ENCODE measurements at places on chromosomes 12 and 14.

DNA sequence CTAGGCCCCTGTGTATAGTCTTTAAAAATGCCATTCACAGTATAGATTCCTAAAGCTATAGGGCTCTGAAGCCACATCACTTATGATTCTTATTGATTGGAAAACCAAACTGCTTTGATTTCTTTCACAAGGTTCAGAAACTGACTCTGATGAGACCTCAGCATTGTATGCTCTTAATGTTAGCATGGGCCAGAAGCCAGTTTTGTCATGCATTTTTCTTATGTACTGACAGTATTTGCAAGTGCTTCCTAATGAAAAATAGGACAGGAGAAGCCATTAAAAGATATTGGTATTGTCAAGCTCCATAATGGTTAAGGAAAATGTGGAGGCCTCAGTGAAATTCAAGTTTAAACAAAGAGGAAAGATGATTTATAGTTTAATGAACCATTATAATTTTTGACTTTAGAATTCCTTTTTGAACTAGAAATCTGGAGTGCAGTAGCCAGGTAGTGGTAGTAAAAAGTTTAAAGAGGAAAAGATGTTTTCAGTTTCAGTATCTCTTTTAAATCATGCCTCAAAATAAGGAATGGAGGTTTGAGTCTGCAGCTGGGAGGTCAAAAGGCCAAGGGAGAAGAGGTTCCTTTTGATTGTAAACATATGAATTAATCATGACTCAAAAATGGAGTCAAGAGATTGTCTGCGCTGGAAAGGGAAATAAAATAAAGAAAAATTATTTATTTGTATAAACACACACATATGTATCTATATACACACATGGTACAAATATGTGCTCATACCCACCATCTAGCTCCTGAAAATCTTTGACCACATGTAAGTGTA lies 388.1 kb upstream of the PRICKLE1 start:
- DNase-seq: no peak

DNA sequence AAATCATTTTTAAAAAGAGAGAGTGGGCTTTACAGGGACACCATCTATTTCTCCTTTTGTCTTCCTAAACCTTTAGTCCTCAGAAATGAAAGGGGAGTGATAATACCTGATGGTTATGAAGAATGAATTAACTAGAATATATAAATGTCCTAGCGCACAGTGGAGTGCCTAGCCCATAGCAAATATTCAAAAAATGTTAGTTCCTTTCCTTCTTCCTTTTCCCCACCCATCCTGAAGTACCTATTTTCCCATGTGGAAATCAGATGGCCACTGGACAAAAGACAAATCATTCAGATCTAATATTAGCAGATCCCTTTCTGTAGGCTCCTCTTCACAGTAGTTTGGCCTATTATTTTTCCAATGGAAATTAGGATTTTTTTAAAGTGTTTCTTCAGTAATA lies 90.0 kb downstream of the SLC25A21 start:
- DNase-seq: no peak

DNA sequence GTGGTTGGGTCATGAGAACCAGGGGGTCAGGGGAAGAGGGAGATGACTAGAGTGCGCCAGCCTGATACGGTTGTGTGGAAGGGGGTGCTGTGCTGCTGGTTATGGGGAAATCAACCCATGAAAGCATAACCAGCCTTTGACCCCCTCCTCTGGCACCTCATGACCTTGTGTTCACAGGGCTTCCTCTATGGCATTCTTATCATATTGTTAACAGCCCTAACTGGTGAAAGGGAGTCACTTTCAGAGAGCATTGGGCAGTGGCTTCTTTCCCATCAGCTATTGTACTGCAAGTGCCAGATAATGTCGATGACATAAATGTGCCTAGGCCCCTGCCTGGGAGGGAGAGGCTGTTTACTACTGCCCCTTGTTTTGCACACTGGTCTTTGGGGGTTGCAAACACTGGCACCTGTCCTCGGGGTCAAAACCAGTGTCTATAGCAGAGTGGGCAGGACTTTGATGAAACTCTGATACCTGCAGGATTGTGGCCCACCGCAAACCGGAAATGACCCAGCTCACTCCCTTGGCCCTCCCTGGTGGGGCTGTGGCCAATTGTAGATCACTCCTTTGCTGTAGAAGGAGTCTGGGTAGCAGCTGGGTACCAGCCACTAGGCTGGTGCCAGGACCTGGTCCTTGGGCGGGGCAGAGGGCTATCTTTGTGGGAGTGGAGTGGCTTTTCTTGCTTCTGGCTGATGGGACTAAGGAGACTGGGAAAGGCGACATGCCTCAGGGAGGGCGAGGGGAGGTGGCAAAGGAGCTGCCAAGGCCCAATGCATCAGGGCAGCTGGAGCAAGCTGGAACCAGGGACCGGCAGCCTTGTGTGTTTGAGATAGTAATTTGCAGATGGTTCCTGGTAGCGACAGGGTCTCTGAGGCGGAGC lies 634 bp upstream of the TMEM63C start:
- no peak for DNase-seq

- DNase-seq: no peak
These were observed 26.3 kb downstream of the PAPLN start for GRCh38 chr14:73263606-73264005.

GRCh38 chr12:128819293-128820144 lies 4.2 kb downstream of the SLC15A4 start:
- no peak for DNase-seq

DNA sequence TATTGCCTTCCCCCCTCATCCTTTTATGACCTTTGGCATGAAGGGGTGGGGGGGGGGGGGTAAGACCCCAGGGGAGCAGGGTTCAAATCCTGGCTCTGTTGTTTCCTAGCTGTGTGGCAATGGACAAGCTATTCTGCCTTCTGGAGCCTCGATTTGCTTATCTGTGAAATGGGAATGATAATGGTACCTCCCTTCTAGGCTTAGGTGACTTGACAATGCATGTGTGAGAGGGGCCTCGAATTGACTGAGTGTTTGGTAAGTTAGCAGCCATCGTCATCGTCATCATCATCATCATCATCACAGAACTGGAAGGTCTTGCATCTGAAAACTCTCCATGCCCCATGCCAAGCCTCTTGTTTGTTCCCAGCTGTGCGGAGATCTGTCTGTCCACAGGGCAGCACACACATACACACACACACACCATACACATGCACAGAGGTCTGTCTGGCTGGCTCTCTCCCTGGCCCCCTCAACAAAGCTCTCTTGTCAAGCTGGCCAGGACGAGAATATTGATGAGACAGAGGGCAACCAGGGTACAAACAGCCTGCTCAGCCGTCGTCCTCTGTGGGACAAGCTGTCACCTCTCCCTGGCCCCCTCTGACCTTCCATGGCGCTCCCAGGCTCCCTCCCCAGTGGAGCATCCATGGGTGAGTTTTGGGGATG lies 5.9 kb upstream of the SDS start:
- DNase-seq: no peak

DNA sequence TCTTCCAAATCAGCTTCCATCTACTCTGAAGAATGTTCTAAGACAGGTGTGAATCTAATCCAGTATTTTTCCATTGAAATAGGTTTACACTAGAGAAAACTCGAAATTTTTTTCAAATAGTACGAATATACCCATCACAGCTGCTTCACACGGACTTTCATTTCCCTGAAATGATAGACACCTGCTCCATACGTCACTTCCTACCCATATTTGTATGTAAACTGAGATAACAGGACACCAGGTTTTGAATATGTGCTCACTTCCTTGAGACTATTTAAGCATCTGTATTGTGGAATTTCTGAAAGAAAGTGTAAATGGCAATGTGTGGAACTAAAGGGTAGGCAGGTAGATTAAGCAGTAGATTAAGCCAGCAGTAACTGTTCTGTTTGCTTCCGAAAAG lies 13.4 kb upstream of the ITPR2 start:
- DNase-seq: no peak

GRCh38 chr14:77570706-77571268 lies 45.6 kb downstream of the SPTLC2 start:
- no peak for DNase-seq

GRCh38 chr12:85807730-85808129 lies 28.5 kb downstream of the RASSF9 start:
- peak; percentile 20 for DNase-seq

DNA sequence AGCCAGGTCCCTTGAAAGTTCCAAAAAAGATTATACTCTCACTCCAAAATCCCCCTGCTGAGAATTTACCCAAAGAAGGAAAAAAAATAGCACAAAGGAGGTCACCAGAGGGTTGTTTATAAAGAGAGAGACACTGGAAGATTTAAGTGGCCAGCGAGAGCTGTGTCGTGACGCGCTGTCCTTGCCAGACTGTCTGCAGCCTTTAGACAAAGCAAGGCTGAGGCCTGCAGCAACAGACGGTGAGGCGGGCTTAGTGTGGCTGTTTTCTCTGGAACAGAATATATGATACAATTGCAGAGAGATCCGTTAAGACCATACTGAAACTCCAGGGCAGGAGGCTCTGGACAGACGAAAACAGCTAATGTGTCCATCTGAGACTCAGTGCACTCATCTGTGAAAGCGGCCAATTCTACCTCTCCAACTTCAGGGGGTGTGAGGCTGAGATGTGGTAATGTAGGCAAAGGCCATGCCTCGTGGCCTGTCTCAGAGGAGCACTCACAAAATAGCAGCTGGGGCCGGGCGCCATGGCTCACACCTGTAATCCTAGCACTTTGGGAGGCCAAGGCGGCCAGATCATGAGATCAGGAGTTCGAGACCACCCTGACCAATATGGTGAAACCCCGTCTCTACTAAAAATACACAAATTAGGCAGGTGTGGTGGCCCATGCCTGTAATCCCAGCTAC lies 36.2 kb downstream of the ANAPC7 start:
- DNase-seq: no peak

GRCh38 chr14:36771028-36771640 lies 109.5 kb downstream of the PAX9 start:
- no peak for DNase-seq

- DNase-seq: no peak
These were observed 27.5 kb downstream of the UNC79 start for GRCh38 chr14:93458234-93458633.

DNA sequence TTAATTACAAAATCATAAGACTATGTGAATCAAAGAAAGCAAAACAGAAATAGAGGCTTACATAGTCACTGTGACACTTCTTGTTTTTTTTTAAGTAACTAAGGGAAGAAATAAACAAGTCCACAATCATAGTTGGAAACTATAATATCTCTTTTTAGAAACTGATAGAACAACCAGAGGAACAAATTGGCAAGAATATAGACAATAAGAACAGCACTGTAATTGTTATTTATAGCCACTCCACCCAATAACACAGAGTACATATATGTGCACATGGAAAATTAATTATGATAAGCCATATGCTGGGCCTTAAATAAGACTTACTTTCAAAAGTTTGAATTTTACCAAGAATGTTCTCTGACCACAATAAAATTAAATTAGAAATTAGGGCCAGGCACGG lies 101.1 kb downstream of the PLEKHG7 start:
- DNase-seq: no peak

- DNase-seq: no peak
These were observed 36.9 kb upstream of the NCOR2 start for GRCh38 chr12:124604264-124604680.

DNA sequence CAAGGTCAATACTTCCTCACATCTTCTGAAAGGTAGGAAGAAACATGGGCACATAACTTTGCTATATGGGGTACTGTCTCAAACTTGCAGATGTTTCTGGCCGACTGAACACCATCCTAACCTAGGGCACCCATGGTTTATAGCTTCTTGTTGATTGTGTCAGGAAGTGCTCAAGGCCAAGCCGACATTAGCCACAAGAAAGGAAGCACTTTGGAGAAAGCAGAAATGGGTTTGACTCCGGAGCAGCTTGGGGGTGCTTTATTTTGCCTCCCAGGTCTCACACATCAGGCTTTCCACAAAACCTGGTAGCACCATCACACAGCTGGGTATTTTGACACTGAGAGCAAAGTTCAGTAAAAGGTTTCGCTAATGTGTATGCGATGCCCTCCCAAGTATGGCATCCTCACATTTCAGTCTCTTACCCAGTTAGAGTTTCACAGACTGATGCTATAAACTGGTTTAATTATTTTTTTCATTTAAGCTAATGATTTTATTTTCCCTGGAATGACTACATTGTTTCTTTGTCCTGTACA lies 25.2 kb upstream of the BHLHE41 start:
- no peak for DNase-seq

GRCh38 chr12:124625867-124626675 lies 58.7 kb upstream of the NCOR2 start:
- DNase-seq: peak; percentile 65

DNA sequence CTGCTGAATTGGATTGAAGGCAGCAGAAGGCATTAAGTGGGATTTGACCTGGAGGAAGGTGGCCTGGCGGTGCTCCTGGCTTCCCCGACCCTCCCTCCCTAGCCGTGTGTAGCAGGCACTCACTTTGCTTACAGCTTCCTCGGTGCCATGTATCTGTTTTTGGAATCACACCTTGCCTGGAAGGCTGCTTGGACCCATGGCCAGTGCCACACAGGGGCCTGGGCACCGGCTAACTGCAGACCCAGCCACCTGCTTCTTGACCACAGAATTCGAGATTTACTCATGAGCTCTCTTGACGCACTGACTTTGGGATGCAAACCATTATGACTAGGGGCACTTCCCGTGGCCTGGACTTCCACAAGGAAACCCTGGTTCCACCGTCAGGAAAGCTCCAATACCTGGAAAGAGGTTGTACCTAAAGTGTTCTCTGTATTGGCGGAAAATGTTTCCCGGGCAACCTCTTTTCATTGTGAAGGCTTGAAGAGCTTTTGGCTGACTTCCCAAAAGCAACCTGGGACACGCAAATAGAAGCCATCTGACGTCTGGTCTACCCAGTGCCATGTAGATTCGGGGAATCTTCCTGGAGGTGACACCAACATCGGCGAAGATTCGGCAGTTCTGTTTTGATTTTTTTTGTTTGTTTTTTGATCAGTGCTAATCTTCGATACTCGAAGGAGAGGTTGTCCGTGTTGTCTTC lies 125.6 kb upstream of the RTL1 start:
- no peak for DNase-seq

DNA sequence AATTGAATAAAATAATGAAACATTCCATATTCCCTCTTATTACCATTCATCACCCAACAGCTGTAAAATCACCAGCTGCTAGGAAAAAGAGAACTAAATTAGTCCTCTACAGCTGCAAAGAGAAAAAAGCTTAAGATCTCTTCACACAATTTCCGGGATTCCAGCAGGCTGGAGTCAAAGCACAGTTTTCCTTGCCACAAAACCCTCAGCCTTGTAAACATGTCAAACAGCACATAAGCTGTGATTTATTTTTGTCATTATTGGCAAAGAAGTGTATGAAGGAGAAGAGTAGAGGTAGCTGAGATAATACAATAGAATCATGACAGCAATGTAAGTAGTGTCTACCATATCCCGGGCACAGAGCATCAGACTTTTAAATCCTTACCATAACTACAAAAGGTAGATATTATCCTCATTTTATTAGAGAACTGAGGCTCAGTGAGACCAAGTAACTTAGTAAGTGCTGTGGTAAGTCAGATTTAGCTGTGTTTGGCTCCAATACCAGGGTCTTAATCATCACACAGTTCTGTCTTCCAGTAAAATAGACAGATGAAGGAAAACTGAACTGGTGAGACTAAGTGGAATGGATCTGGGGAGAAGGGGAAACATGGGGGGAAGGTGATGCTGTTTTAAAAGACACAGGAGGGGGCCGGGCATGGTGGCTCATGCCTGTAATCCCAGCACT lies 57.3 kb downstream of the NTN4 start:
- peak; percentile 85 for DNase-seq

Data from fibroblast of skin of right quadriceps (primary cell).